RPMI7951 (cell line): ENCODE measurements at places on chromosomes 1 and 21. TPM values are rescaled to one million over a fixed set of nuclear protein-coding genes. Genes with fewer than 3 reads are reported as not detected.

Gene LMO4
- total RNA-seq: 86.1 and 92.4 TPM in 2 replicates

Gene KCNC4
- 0.84 and 2.0 TPM in 2 replicates for total RNA-seq

Gene DCAF8
- total RNA-seq: 28.4 and 31.4 TPM in 2 replicates

Gene OR2T2
- total RNA-seq: not detected in 2 replicates

Gene LYSMD1
- total RNA-seq: 7.4 and 8.2 TPM in 2 replicates

Gene CLCNKB
- not detected in 2 replicates for total RNA-seq

Gene FAM78B
- total RNA-seq: 0.36 and 0.88 TPM in 2 replicates

Gene HNRNPCL4
- not detected in 2 replicates for total RNA-seq

Gene ANKRD35
- 0.12 TPM in 1 of 2 replicates, not detected in the other for total RNA-seq

Gene OR6N1
- total RNA-seq: not detected in 2 replicates

DNA sequence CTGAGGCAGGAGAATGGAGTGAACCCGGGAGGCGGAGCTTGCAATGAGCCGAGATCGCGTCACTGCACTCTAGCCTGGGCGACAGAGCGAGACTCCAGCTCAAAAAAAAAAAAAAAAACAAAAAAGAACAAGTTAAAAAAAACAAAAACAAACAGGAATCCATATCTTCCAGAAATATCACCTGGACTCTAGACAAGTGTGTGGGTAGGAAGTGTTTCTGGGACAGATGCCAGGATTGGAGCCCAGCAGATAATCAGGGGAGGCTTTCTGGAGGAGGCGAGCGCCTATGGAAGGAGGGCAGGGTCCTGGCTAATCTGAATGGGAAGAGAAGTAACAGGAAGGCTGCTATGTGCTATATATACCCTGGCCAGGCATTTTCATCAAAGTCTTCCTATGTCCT lies 43.6 kb upstream of the SYNC start:
- DNase-seq: no peak

GRCh38 chr1:74689621-74690363 lies 16.2 kb upstream of the ERICH3 start:
- peak; percentile 72 for DNase-seq

DNA sequence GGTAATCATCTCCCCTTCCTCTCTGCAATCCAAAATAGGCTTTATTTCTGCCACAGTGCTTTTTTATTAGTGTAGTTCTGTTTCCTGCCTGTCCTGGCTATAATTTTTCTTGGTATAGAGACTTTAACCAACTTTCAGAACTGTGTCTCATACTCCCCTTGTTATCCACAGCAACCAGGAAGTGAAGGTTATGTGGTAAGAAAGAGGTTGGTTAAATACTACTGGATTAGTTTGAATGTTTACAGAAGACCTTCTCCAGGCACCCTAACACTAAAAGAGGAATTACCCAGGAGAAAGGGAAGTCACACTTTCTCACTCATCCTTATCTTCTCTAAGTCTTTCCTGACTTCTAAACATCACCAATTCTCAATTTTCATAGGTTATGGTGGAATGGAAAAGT lies 17.8 kb upstream of the TNFSF4 start:
- no peak for DNase-seq

GRCh38 chr21:42093991-42094421 lies 22.9 kb downstream of the UMODL1 start:
- DNase-seq: peak; percentile 91

GRCh38 chr1:14366091-14367018 lies 232.1 kb upstream of the KAZN start:
- no peak for DNase-seq

GRCh38 chr1:237959838-237960237 lies 69.1 kb upstream of the ZP4 start:
- no peak for DNase-seq

- no peak for DNase-seq
These were observed 1.2 kb downstream of the HMGCS2 start for GRCh38 chr1:119767486-119767885.

DNA sequence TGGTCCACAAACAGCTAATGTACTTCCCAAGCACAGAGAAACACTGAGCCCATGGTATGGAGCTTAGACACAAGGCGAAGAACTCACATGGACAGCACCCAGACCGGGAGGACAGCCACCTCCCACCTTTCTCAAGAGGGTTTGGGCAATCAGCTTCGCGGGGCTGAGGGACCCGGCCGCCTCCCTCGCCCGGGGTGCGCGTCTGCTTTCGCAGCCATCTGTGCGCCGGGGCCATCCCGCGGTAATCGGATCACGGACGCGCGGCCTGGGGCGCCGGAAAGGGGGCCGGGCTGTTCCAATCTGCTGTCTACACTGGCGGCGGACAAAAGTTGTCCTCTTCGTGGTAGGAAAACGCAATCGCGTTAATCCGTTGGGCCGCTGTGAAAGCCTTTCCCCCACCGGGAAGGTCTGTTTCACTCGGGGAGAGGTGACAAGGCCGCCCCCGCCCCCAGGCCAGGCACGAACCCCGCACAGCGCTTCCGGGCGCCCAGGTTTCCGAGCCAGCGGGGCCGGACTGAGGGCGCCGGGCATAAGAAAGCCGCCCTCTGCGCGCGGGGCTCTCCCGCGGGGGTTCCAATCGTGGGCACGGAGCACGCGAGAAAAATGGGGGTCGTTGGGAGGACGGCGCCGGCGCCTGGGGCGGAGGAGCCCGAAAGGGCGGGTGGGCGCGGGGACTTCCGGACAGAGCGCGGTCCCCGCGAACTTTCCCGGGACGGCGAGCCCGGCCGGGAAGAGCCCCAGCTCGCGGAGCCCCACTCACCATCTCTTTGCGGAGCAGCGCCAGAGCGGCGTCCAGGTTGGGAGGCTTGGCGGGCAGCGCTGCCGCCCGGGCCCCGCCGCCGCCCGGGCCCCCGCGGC lies 664 bp downstream of the FAM89A start:
- peak; percentile 43 for DNase-seq

- DNase-seq: no peak
These were observed 2.4 kb downstream of the TMEM201 start for GRCh38 chr1:9590945-9591668.

- DNase-seq: peak; percentile 92
These were observed 64.9 kb upstream of the ARTN start for GRCh38 chr1:43868741-43869067.

GRCh38 chr1:7151978-7152377 lies 366.7 kb downstream of the CAMTA1 start:
- DNase-seq: no peak

- DNase-seq: peak; percentile 97
These were observed 47.6 kb upstream of the SAMD13 start for GRCh38 chr1:84253891-84254290.

GRCh38 chr1:234886081-234886984 lies 242.3 kb downstream of the TOMM20 start:
- DNase-seq: no peak

GRCh38 chr1:1157914-1158710 lies 15.6 kb upstream of the TTLL10 start:
- peak; percentile 64 for DNase-seq

GRCh38 chr1:11654137-11654938 lies at the start of the genes FBXO2 and FBXO44:
FBXO2 (minus strand) TSS chr1:11654429; CDS start chr1:11654340, 89 bp downstream.
FBXO44 (plus strand) TSS chr1:11654877; CDS start chr1:11655836, 959 bp downstream.
- peak; percentile 8 for DNase-seq

DNA sequence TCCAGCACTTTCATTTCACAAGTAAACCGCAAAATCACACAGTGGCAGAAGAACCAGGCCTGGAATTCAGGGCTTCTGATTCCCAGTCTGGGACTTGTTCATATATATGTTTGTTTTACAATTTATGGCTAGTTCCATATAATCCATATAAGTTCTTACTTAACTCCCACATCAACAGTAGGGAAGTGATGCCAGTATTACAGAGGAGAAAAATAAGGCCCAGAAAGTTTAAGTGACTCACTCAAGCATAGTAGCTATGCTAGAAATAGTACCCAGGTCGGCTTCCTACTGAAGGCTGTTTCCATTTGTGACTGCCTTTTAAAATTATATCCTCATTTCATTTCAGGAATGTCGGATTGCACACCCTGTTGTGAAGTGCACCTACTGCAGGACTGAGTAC lies 1.4 kb downstream of the FAM76A start:
- peak; percentile 25 for DNase-seq

- DNase-seq: no peak
These were observed 45.9 kb upstream of the COL6A2 start for GRCh38 chr21:46051821-46052675.

DNA sequence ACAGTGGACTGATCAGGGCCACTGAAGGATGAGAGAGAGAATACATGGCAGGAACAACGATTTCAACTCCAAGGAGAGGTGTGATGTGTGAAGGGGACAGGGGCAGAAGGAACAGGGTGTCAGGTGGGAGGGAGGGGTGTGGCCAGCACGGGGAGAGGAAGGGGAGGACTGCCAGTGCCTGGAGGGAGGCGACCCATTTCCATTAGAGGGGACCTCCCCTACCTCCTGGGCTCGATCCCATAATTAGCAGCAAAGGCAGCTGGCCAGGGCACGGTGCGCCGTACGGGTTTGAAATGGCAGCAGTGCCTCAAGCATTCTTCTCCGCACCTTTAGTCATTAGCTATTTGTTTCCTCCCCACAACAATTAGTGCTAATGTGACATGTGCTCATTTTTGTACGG lies 22.7 kb downstream of the CRYAA start:
- no peak for DNase-seq

DNA sequence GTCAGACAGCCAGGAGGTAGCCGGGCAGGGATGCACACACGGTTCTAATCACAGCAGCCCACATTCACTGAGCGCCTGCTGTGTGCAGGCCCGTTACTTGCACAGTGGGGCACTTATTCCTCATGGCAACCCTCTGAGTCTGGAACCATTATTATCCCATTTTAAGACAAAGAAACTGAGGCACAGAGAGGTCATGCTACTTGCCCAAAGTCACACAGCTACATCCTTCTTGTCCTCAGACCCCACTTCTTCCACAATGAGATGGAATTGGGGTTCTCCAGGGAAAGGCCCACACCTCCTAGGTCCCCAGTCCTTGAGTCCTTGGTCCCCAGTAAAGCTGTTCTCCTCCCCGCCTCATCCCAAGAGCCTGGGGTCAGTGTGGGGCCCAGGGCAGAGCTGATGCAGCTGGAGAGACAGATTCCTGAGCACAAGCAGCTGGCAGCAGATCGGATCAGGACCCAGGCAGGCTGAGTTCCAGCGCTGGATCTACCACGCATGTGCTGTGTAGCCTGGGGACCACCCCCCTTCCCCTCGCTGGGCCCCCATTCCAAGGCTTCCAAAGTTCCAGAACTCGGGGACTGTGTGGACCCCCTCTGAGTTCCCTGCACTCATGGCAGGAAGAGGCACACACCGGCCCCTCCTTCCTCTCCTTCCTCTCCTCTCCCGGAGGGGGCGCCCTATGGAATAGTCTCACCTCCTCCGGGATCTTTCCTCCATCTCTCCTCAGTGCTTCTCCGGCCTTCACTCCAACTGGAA lies 393.4 kb downstream of the MATN1 start:
- no peak for DNase-seq

DNA sequence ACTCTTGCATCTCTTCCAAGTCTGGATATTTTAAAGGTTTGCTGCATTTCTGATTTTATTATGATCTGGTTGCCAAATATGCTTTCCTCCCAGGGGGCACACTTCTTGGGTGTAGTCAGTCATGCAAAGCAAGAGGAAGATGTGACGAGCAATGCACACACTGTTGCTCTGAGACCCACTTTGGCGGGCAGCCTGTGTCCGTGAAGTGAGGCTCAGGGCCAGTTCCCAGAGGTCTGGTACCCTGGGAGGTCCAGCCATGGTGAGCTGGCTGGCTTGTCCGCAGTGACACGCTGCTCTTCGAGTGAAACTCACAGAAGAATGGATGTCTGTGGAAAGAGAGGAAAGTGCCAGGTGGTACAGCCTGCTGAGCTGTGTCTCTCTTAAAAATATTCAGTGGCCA lies 52.8 kb upstream of the EDN2 start:
- DNase-seq: no peak

DNA sequence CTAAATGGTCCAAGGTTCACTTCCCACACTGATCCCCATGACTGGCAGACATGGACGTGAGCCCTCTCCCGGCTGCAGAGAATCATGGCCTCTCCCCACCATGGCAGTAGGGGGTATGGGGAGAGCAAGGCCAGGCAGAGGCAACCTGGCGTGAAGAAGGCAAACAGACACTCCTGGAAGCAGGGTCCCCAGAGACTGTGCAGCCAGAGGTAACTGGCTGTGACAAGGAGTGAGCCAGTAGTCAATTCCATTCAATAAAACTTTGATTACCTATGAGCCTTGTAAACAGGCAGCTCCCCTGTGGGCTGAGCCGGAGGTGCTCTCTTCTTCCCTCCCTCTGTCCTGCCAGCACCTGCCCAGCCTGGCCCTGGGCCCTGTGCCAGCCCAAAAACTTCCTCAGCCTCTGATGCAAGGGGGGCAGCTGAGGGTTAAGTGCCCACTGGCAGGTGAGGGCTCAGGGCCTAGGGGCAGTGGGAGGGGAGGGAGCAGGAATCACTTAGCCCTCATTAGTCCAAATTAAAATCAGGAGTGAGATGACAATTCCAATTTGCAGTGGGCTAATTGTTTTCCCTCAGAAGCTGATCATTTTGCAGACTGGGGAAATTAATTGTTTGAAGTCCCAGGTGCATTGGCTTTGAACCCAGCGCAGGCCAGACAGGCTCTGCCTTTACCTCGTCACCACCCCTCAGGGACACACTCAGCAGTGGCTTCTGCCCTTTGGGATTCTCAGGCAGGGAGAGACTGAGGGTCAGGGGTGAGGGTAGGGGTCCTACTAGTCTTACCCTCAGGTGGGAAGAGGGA lies 35.6 kb downstream of the LRRN2 start:
- DNase-seq: no peak

DNA sequence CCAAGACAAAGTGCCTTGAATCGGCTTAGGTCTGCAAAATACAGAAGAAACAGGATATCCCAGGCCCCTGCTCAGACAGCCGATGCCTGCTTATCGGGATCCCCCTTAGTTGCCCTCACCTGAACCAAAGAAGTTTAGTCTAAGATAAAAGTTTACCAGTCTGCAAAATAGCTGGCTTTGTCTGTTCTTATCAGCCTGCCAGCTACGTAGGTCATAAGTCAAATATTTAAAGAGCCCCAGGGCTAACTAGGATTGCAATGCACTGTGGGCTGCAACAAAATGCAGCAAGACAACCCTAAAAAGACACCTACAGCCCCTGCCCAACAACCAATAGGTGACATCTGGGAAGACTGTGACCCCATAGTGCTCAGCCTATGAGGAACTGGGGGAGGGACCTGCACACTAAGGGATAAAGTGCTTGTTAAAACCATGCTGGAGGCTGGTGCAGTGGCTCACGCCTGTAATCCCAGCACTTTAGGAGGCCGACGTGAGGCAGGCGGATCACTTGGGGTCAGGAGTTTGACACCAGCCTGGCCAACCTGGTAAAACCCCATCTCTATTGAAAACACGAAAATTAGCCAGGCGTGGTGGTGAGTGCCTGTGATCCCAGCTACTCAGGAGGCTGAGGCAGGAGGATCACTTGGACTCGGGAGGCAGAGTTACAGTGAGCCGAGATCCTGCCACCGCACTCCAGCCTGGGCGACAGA lies 27.4 kb downstream of the LRRC3 start:
- DNase-seq: no peak

GRCh38 chr1:23646541-23646940 lies 45.1 kb upstream of the RPL11 start:
- DNase-seq: no peak

- no peak for DNase-seq
These were observed 220.3 kb upstream of the NFIA start for GRCh38 chr1:60861961-60862567.

DNA sequence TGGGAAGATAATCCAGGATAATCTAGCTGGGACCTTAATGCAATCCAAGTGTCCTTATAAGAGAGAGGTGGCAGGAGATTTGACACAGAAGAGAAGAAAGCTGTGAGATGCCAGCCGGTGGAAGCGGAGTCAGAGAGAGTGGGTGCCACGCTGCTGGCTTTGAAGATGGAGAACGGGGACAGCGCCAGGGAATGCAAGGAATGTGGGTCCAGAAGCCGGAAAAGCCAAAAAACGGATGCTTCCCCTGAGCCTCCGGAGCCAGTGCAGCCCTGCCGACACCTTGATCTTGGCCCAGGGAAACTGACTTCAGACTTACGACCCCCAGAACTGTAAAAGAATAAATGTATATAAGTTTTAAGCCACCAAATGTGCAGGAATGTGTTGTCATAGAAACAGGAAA lies 152.6 kb downstream of the ZNF281 start:
- DNase-seq: no peak
